ENCODE measurements at places on chromosomes 12 and 14.

DNA sequence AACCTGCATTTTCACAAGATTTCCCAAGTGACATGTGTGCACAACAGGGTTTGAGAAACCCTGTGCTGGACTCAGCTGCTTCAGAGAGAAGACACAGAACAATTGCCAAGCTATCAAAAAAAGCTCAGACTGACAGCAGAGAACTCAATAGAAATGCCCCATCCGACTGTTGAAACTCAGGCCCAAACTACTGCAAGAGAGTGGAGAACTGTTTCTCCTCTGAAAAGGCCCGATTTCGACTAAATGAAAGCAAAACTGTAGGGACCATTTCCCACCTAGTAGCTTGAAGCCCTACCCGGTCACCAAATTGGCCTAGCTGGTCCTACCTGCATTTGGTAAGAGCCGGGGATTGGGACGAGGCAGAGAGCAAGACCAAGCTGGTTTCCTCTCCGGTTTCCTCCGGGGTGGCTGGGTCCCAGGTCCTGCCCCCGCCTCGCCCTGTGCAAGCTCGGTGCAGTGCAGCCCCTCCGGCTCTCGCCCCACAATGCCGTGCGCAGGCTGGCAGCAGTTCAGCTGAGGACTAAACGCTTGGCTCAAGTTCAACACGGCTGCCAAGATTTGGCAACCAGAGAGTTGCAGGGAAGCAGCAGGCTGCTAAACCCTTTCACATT is 1180.6 kb downstream of the VRK1 start:
- DNase-seq = no peak

DNA sequence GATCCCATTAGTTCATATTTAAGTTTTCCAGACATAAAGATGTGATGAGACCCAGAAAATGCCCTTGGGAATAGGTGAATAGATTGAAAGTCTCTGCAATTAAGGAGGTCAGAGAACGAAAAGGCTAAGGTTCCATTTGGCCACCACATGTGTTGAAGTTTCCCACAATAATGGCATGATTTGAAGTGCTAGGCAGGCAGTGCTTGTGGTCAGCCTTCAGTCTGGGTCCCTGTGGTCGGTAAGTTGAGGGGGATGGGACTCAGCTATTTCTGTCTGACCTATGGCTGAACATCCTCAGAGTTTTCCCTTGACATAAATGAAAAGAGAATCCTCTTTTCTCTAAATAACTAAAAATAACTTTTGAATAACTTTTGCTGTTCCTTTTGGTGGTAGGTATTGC is 92.4 kb downstream of the PELI2 start:
- no peak for DNase-seq

GRCh38 chr12:122159882-122160281 is 14.1 kb downstream of the IL31 start:
- no peak for DNase-seq

GRCh38 chr12:57875753-57876547 is 29.4 kb upstream of the CTDSP2 start:
- DNase-seq = no peak

DNA sequence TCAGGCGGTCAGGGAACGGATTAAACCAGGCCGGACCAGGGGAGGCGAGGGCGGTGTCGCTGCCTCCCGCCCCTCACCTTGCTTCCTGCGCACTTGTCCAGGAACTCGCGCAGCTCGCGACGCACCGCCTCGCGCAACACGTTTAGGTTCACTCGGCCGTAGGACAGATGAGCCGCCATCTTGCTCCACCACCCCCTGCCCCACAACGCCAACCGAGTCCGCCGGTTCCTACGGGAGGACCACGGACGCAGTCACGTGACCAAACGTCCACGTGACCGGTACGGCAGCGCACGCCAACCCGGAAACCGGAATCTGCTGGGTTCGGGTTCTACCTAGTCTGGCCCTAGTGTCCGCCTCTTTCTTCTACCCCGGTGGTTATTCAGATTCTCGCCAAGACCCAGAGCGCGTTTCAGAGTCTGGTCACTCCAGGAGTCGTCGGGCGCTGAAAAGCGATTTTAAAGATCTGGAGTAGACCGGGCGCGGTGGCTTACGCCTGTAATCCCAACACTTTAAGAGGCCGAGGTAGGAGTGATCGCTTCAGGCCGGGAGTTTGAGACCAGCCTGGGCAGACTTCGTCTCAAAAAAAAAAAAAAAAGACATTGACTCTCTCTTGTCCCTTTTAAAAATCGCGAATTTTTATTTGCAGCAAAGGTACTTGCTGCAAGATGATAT is at the start of gene VPS33A:
VPS33A (minus strand) TSS at position 265 of the 672 bp plus-strand sequence; CDS start at position 179, 86 bp downstream.
- peak; percentile 99 for DNase-seq

- DNase-seq = no peak
Measured at GRCh38 chr14:56731187-56731586, 79.1 kb downstream of the OTX2 start.

GRCh38 chr12:49987625-49988303 is 15.0 kb downstream of the AQP6 start:
- DNase-seq = no peak

- no peak for DNase-seq
Measured at GRCh38 chr12:123916729-123917128, 55.9 kb downstream of the CCDC92 start.

DNA sequence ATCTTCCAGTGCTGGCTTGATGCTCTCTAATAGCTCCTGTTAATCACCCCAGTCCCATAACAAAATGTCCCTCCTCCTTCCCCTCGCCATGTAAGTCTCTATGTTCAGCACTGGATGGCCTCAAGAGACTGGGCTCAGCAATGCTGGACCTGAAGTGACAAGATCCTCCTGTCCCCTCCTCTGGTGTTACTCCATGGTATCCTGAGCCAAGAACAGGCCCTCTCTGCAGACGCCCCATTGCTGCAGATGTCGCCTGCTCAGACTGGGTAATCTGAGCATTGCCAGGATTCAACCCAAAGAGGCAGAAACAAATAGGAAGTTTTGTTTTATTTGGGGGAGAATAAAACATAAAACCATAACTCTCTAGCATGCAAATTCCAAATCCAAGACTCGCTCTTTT is 149.7 kb downstream of the NTF3 start:
- no peak for DNase-seq
